ENCODE measurements at places on chromosomes 13 and 19.

DNA sequence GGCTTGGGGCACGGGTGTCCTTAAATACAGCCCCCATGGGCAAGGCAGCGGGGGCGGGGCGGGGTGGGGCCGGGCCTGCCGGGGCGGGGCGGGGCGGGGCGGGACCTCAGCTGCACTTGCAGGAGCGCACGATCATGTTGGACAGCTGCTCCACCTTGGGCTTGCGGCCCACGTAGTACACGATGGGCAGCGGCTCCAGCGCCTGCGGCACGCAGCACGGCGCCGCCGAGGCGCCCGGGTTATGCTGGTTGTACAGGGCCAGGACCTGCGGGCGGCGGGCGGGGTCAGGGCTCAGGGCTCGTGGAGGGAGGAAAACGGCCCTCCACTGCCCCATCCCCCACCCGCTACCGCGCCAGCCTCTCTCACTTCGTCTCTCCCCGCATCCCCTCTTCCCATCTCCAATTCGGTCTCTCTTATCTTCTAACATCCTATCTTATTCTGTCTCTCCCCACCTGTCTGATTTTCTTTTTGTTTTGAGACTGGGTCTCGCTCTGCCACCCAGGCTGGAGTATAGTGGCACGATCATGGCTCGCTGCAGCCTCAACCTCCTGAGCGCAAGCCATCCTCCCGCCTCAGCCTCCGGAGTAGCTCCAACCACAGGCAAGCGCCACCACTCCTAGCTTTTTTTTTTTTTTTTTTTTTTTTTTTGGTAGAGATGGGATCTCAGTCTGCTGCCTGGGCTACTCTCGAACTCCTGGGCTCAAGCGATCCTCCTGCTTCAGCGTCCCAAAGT is 21.1 kb downstream of the CCDC97 start:
- DNase-seq = no peak

GRCh38 chr13:70541451-70541850 is 433.2 kb upstream of the KLHL1 start:
- DNase-seq = no peak

DNA sequence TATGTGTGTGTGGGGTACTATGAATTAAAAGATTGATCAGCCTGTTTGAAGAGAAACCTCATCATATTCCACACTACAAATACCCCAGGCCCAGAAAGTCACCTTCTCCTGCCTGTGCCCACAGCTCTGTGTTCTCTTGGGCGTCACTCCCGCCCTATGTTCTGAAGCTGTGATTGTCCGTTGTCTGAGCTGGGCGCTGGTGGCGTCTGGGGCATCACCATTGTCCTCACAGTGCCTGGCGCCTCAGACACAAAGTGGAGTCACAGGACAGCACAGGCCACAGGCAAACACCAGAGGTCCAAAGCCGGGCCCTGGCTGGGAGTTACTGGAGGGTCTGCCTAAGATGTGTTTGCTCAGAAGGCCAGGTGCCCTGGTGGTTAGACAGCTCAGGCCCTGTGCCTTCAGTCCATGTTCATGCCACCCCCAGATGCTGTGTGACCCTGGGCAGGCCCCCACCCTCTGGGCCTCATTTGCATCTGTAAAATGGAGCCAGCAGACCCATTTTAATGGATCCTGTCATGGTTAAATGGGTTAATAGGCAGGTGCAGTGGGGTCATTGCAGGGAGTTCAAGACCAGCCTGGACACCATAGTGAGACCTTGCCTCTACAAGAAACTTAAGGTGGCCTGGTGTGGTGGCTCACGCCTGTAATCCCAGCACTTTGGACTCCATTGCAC is 34.5 kb downstream of the DNM2 start:
- DNase-seq = no peak

DNA sequence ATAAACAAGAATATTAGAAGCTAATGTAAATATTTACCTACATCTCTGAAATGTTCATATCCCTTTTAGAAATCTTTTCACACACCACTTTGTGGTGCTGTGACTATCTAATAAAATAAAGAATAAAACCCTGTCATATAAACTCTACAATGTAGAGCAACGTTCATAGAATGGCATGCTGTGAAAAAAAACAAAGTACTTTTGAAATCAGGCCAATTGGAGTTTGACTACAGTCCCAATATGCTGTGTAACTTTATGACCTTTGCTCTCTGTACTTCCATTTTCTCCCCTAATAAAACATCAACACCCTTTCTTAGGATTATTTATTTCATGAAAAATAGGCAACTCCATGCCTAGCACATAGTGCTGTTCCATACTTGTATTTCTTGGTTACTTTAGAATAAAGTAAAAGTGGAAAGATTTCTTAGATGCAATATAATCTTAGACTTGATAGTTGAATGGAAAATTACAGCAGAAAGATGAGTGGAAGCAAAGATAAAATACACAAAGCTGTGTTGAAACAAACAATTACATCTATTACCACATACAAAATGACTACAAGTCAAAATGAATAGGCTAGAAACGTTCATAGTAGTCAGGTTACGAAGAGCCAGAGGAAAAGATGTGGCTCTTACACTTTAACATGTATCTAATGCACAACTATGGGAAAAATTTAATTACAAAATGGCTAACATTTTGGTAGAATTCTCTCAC is 613.2 kb upstream of the SLITRK5 start:
- DNase-seq = no peak

GRCh38 chr13:114161028-114161556 is 18.0 kb upstream of the CFAP97D2 start:
- no peak for DNase-seq

GRCh38 chr19:29896802-29897201 is 45.2 kb upstream of the URI1 start:
- no peak for DNase-seq

DNA sequence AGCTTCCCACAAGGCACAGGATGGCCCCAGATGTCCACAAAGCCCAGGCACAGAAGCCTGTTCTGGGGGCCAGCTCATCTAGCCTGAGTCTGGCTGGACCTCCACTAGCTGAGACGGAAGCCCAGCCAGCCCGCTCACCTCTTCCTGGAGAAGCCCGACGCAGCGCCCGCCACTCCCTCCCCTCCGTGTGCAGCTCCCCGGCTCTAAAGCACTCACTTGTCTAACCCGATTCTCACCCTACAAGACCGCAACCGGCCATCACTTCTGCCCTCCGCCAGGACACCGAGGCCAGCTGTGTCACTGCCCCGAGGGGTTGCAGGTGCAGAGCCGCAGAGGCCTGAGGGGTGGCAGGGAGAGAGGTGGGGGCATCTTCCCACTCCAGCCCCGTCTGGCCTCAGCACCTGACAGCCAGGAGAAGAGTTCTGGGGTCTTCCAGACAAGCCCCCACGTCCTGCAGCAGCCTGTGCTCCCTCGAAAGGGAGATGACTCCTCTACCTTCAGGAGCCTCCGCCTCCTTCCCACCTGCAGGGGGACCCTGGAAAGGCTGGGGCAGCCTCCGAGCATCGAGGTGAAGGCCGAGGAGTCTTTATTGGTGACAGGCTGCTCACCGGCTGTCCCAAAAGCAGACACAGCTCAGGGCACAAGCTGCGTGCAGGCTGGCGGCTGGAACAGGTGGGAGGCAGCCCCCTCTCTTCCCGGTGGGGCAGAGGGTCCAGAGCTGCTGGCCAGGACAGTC is 5.9 kb upstream of the DIRAS1 start:
- no peak for DNase-seq

DNA sequence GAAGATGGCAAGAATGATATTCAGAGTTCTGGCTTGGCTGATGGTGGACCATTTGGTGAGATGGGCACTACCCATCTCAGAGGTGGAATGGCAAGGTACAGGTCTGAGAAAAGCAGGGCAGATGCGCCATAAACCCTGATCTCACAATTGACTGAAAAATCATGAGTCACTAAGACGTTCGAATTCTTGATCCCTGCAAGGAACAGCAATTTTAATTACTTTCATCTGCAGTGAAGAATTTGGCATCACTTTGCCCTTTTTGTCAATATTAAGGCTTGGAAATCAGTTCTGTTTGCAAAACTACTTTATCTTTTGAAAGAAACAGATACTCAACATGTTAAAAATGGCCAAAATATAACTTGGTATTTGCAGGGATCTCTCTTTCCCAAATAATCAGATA is 38.1 kb downstream of the HTR2A start:
- DNase-seq = no peak

DNA sequence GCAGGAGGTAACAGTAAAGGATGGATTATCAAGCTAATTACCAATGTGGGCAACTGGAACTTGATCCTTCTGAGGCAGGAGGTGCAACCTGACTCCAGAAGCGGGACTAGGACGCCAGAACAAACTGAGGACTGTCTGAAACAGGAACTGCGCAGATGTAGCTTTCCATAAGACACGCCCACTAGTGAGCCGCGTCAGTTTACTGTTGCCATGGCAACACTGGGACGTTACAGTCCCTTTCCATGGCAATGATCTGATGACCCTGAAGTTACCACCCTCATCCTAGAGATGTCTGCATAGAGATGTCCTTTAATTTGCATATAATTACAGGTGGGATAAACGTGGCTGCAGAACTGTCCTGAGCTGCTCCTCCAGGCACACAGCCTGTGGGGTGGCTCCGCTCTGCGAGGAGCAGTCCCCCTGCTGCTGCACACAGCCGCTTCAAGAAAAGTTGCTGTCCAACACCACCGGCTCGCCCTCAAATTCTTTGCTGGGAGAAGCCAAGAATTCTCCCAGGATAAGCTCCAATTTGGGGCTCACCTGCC is 816.6 kb downstream of the UQCRFS1 start:
- DNase-seq = no peak

GRCh38 chr19:3664879-3665642 is 35.2 kb downstream of the PIP5K1C start:
- DNase-seq = no peak

GRCh38 chr19:1449467-1450442 is at the start of gene APC2:
TSS of gene APC2 (plus strand) at chr19:1450121. CDS start at chr19:1453002, 2,881 bp downstream.
- no peak for DNase-seq

DNA sequence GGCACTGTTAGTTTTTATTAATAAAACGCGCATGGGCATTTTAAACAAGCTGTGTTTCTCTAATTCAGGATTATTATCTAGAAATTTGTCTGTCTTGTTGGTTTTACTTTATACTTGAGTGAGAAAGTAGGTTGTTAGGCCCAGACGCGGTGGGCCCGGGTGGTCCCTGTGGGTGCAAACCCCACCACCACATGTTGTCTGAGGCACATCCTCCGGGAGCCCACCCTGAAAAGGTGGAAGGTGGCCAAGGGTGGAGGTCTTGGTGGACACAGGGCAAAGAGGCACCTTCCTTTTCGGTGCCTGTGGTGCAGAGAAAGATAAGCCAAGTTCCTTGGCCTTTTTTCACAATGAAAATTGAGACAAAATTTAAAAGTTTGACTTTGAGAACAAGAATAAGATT is 16.6 kb downstream of the ATP4B start:
- no peak for DNase-seq

DNA sequence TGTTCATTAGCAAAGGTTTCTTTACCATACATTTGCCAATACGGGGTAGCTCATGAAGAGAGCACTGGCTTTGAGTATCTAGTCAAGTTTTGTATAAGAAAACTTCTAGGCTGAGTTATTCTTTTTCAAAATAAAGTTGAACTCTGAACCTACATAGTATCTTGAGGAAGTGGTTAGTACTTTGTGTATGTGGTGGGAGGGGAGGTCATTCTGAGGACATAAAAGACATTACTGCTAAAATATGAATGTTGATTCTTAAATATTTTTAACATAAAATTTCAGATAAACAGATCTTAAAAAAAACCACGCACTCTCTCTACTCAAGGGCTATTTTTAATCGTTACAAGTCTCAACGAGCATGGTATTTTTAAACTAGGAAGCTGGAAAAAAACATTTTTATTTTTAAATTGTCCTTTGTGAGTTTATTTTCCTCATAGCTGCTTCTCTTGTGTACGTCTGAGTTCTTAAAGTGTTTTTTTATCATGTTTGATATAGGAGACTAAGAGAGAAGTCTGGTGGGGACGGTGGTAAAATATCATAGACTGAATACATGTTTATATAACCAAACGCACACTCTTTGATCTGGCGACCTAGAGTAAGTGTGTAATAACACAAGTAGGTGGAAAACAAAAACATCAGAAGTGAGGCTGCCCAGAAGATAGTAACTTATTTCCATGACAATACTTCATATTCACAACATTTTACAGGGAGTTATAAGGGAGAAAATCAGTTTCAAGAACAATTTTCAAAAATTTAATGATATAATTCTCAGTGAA is 118.0 kb upstream of the POSTN start:
- no peak for DNase-seq

DNA sequence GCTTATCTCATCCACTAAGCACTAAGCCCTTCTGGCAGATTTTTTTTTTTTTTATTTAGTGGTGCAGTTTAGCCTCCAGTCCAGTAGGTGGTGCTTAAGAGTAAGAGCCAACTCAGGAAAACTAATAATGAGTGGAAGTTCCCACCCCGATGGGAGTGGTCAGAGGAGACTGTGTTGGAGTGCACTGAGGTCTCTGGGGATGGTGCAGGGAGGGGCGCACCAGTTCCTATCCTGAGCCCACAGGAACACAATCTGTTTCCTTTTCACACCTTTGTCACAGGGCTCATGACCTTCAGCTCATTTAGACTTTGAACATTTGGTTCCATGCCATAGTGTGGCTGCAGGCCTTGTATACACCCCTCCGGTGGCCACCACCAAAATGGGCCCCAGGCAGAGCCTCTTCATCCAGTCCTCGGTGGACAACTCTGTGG is 367.4 kb downstream of the SPRY2 start:
- DNase-seq = no peak

- no peak for DNase-seq
Observed at GRCh38 chr13:50158385-50159165, 143.3 kb downstream of the KCNRG start.

DNA sequence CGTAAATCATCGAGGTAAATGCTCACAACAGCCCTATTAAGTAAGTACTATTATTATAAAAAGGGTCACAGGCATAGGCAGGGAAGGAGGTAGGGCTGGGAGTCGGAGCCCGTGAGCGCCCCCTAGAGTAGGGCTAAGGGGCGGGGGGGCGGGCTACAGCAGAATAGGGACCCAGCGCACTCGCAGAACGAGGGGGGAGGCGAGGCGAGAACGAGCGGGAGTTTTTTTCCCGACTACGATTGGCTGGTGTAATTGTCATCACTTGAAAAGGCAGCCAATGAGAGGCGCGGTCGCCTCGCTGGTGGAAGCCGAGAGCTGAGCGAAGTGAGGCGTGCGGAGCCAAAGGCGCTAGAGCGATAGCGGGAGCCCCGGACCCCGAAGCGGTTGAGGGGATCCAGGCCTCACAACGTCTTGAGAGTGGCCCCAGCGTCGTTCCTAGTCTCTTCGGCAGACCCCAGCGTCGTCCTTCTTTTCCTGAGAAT is 24.2 kb downstream of the KEAP1 start:
- no peak for DNase-seq

- DNase-seq = no peak
Observed at GRCh38 chr13:51201886-51202285, 20.3 kb upstream of the FAM124A start.

GRCh38 chr19:5080030-5080654 is 111.2 kb downstream of the KDM4B start:
- DNase-seq = no peak

- DNase-seq = peak; percentile 62
Observed at GRCh38 chr19:2294687-2295335, 12.8 kb upstream of the PEAK3 start.

- no peak for DNase-seq
Observed at GRCh38 chr13:108618233-108618632, 11.2 kb upstream of the MYO16 start.

- DNase-seq = no peak
Observed at GRCh38 chr19:37654629-37655300, 500 bp downstream of the ZFP30 start.
